Suppressor macrophage treated with lipopolysaccharide for 4 hours (primary cell): ENCODE measurements at places on chromosomes 2 and 18.

DNA sequence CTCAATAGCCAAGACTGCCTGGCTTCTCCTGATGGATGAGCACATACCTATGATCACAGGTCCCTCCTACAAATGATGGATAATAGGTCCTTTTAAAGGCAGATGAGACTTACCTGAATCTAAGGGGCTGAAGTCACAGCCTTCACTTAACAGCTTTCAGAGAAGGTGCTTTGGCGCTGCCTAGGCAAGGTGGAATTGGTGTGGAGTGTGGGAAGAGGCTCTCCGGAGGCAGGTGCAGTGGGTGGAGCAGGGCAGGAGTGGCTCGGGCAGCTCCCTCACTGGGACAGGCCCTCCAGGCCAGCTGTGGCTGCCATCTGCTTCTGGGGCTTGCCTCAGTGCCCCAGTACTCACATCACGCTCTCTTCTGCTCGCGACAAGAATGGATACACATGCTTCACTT lies 99.0 kb upstream of the TPO start:
- DNase-seq: no peak

- DNase-seq: no peak
Observed at GRCh38 chr2:205370726-205371125, 311.6 kb upstream of the NRP2 start.

DNA sequence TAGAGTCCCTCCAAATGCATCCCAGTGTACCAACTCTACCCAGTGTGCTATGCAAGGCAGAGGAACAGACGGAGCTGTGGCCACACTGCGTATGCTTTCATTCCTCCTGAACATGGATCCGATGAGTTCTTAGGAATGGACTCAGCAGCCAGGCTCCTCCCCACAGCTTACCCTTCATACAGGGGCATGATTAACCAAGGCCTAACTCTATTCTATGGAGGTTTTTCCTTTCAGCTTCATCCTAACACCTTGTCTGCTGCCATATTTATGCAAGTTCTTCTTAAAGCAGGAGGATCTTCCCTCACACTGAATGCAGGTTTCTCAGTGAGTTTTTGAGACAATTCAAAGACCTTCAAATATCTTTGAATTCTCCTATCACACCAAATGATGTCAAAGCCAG lies 222.9 kb downstream of the MYT1L start:
- DNase-seq: no peak

- DNase-seq: no peak
Observed at GRCh38 chr2:58757971-58758370, 516.8 kb upstream of the FANCL start.

DNA sequence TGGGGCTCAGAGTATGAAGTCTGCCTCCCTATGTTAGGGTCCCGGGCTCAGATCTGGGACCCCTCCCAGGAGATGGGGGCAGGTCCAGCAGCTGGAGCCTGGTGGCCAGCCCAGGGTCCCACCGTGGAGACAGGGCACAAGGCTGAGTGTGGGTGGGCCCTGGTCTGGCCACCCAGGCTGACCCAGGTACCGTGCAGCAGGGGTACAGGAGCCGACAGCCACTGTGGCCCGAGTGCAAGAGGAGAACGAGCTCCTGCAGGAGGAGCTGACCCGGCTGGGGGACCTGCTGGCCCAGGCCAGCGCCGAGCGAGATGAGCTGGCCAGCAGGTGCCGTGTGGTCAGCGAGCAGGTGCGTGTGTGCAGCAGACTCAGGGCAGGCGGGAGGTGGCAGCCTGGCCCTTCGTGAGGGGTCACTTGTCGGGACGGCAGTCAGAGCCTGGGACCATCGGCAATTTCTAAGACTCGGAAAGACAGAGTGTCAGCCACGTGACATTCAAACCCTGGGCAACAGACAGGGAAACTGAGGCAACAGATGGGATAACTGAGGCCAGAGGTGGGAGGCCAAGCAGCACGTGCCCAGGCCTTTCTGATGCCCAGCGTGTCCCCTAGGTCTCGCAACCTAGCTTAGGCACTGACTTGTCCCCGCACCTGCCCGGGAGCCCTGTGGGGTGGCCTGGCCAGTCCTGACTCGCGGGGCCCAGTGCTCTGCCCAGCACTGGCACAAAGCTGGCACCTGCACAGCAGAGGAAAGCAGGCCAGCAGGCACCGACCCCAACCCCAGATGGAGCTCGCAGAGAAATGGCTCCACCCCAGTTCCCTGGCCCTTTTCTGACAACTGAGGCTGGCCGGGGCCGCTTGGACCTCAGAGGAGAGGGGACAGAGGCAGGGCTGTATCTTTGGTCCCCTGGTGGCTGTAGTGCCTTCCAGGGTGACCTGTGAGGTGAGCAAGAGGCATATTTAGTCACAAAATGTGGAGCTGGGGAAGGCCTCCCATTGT lies 13.9 kb downstream of the CROCC2 start:
- no peak for DNase-seq

DNA sequence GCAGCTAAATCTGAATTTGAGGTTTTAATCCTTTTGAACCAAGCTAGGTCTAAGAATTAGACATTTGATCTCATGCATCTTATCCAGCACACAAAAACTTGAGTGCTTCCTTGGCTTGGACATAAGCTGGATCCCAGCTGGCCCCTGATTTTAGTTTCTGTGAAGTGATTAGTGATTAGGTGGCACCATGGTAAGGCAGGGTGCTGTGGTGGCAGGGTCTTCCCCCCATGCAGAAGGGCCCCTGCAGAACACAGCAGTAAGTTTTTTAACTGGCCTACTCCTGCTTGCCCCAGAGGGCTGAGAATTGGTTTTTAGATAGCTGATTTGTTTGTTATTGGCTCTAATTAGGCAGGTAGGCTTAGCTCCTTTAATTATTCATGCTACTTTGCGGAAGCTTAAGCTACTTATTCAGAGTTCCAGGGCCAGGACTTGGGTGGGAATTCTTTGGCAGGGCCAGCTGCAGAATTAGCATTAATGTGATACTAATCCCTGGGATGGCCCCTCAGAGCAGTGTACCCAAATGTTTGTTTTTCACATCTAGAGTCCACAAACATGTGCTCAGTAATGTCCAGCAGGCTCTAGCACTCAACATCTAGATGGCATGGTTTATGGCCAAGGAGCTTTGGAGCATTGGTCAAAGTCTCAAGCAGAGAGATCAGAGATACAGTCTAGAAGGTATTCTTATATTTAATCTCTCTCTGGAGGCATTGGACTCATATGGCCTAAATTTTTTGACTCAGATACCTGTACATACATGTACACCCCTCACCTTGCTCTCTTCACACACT lies 99.6 kb downstream of the FMNL2 start:
- DNase-seq: no peak

- peak; percentile 41 for DNase-seq
Observed at GRCh38 chr2:71544919-71545571, 91.7 kb downstream of the DYSF start.

GRCh38 chr2:64846177-64846576 lies 143.0 kb upstream of the SLC1A4 start:
- DNase-seq: peak; percentile 57

DNA sequence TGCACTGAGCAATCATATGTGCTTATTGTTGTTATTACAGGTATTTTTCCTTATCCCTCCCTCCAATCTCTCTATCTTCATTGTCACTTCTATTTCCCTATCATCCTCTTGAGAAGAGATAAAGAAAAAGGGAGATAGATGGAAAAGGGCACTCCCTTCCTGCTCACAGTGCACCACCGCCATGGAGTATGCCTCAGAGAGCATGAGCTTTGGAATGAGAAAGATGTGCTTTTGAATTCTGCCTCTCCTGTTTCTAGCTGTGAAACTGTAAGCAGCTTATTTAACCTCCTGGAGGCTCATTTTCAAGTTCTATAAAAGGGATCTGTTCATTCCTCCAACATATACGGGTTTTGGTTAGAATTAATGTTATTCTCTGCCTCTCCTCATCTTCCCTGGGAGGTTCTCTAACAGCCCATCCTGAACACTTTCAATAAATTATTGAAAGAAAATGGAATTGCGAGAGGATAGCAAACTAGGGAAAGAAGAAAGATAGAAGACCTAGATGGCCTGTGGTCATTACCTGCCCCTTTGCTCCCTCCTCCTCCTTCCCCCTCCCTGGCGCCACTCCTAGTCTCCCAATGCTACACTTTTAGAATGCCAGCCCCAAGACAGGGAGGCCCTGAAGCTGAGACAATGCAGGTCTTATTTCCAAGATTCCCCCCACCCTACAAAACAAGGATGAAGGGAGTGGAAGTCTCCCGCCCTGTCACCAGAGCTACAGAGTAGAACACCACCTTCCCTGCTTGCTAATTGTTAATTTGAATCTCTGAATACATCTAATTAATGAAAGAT lies 37.8 kb downstream of the FIGN start:
- DNase-seq: no peak

DNA sequence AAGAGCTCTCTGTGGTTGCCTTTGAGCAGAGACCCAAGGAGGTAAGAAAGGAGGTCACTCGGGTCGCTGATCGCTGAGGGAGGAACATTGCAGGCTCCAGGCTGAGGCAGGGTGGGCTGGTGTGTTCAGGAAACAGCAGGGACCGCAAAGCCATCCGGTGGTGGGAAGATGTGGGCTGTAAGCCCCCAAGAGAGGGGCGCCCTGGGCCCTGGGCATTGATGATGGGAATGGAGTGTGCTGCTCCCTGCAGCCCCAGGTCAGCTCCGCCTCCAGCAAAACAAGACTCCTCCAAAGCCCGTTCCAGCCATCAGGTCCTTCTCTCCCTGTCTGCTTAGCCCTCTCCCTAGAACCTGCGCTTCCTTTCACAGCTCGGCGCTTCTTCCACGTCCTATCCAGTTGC lies 229.7 kb downstream of the KLHL29 start:
- no peak for DNase-seq

DNA sequence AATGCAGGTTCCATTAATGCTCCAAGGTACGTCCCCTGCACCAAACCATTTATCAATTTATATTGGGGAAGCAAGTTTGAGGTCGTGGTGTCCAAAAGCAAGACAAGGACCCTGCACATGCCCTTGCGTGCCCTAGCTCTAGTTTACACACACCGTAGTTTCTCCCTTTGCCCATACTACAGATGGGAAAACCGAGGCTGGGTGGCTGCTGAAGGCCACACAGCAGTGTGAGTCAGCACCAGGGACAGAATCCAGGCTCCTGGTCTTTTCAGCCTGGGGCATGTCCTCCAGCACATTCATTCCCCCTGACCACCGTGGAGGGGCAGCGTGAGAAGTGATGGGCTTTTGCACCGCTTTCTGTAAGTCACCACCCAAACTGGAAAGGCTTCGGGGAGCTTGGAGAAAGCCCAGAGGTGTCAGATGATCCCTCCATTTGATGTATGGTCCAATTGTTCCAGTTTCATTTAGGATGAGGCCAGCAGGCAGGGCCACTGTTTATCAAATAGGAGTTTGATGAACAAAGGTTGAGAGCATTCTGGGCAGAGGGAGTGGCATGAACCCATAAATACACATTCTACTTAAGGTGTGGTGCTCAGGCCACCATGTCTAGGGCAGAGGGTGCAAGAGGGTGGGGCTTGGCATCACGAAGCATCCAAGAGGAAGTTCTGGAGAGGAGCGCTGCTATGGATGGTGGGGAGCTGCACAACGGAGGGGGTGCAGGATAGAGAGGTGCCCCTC lies 274.1 kb downstream of the HAUS1 start:
- no peak for DNase-seq

- DNase-seq: no peak
Observed at GRCh38 chr2:222882484-222882928, 21.7 kb downstream of the ACSL3 start.

GRCh38 chr2:225495706-225496105 lies 96.2 kb downstream of the NYAP2 start:
- no peak for DNase-seq

DNA sequence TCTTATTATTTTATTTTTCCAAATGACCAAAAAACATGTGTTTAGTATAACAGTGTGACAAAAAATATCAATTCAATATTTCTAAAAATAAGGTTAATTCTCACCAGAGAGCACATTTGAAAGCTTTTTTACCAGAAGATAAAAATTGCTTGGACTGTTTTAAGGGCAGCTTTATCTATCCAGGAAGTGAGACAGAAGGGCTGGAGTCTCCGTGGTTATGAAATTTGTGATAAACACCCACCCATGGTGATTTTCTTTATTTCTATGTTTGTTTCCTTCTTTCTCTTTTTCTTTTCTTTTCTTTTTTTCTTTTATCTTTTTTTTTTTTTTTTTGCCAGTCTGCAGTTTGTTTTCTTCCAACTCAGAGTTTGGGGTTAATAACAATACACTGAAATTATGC lies 298.5 kb downstream of the PIEZO2 start:
- DNase-seq: peak; percentile 17

- DNase-seq: no peak
Observed at GRCh38 chr2:181648478-181649155, 8.3 kb downstream of the CERKL start.

DNA sequence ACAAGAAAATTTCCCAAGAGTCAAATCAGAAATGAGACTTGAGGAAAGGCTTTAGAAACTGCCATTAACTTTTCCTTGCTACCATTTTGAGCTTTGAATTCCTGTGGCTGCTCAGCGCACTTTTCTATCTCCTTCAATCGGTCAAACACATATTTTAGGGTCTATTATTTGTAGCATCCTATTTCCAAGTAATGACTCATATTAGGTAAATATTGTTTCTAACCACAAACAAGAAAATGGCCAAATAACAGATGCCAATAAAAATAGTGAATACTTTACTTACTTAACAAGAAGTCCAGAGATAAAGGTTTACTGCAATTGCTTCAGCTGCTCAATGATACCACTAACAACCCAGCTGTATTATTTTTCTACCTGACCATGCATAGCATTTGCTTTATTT lies 29.7 kb upstream of the CCDC178 start:
- DNase-seq: no peak

DNA sequence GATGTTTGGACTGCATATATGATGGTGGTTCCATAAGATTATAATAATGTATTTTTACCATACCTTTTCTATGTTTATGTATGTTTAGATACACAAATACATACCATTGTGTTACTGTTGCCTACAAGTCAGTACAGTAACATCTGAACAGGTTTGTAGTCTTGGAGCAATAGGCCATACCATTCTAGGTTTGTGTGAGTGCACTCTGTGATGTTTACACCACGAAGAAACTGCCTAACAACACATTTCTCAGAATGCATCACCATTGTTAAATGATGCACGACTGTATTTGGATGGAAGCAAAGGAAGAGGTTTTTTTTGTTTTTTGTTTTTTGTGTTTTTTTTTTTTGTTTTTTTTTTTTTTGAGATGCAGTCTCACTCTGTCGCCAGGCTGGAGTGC lies 9.5 kb downstream of the DUSP19 start:
- DNase-seq: no peak

DNA sequence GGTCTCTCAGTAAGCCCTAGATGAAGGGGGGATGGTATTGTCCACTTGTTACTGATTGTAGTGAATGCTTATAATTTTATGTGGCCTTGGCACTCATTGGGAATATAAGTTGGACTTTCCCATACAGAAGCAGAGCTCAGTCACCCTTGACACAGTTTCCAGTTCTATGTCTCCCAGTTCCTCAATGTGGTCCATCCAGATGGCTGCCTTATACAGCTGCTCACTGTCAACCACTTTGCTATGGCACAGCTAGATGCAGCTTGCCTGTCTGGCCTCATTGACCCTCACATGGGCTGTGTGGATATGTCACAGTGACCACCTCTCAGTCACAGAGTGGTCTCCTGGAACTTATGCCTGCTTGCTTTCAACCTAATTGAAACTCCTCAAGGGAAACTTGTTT lies 21.7 kb downstream of the SLC39A6 start:
- DNase-seq: no peak
